ENCODE measurements at places on chromosomes 5 and 9.

GRCh38 chr9:109252291-109252690 is 68.6 kb downstream of the EPB41L4B start:
- no peak for DNase-seq

DNA sequence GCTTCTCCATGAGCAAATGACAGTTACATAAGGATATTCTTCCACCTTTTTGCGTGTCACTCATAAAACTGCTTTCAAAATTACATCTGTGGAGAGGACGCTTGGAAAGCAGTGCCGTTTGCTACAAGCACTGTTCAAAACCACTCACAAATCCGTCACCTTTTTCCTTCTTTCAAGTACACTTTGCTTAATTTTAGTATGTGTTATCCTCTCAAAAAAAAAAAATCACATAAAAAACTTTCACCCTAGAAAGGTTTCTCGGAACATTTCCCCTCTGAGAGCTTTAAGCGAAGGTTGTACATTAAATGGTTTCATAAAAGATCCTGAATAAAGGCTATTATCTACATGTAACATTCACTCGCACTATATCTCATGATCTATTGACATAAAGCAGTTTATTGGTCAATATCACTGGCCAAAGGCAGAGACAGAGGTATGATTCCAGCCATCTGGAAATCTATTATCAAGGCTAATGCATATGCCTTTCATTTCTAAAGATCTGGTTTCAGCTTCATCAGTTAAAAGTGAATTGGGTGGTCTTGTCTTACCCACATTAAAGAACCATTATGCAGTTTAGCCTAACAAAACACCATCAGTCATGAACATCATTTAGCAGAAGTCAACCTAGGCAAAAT is 163.6 kb downstream of the ENC1 start:
- DNase-seq, result no peak

GRCh38 chr9:79687131-79687447 is 115.3 kb downstream of the TLE4 start:
- peak; percentile 7 for DNase-seq

DNA sequence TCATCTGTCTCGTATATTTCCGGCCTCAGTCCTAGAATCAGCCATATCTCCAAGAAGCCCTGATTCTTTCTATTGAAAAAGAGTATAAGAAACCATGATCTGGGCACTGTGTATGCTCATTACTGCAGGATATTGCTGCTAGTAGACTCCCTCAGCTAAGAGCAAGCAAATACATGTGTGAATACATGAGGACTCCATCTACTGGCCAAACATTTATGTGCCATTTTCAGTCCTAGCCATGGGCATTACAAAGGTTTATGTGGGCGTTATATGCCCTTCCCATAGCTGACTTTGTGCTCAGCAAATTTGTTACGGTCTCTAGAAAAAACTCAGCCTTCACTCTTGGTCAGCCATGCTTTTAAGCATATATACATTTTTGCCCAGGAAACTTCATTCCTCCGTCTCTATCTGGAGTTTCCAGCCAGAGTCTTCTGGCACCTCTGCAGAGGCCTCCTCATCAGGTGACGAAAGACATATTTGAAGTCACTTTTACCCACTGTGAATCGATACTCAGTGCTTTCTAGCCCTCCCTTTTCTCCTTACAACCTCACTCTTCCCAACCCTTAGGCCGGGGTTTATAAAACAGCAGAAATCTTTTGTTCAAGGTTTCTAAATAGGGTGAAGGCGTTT is 1495.6 kb upstream of the CDH6 start:
- no peak for DNase-seq

DNA sequence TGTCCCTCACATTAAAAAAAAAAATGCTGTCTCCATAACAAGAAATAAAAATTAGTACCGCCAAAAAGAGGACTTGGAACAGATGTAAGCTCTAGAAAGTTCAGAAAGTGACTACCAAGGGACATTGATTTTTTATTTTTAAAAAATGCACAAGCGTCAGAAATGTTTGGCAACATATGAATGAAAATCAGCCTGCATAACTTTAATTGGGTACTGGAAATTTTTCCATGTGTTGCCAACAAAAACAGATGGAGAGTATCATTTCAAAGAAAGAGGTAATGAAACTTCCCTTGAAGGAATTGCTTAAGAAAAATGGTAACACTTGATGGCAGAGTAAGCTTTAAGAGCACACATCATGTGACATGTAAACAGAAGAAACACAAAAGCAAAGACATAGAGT is 47.2 kb downstream of the OR2K2 start:
- no peak for DNase-seq

GRCh38 chr5:157956271-157956885 is 97.4 kb upstream of the CLINT1 start:
- DNase-seq, result no peak

- no peak for DNase-seq
Measured at GRCh38 chr5:105504-106070, 13.6 kb downstream of the PLEKHG4B start.

DNA sequence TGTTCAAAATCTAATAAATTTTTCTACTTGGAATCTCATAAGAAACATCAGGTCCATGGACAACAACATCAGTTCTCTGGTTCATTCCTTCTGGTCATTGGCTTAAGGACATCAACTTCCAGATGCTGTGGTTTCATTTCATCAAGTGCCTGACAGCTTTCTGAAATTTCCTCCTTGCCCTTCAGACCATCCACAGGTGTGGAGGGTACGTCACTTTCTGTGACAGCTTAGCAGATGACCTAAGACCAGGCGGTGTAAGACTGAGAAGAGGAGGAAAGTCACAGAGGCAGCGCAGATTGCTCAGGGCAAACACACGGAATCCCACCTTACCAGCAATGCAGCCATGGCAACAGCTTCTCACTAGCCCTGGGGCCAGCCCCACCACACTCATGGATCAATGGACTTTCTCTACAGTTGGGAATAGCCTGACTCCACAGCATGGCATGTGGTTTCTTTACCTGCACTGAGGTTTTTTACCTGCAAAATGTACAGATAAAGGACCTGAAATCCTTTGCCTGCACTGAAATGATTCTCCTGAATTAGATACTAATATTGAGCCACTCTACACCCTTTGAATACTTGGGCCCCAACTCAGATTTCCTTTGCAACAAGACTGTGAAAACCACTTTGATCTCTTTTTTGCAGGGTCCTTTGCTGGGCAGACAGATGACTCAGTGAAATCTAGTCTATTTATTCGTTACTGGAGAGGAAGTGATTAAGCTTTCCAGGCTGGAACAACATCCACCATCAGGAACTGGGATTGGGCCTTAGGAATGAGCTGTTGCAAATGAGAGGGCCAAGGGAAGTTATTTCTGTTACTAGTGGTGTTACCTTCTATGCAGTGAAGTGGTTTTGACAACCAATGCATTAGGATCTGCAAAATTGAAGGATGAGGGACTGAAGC is 26.9 kb downstream of the TICAM2 start:
- no peak for DNase-seq

DNA sequence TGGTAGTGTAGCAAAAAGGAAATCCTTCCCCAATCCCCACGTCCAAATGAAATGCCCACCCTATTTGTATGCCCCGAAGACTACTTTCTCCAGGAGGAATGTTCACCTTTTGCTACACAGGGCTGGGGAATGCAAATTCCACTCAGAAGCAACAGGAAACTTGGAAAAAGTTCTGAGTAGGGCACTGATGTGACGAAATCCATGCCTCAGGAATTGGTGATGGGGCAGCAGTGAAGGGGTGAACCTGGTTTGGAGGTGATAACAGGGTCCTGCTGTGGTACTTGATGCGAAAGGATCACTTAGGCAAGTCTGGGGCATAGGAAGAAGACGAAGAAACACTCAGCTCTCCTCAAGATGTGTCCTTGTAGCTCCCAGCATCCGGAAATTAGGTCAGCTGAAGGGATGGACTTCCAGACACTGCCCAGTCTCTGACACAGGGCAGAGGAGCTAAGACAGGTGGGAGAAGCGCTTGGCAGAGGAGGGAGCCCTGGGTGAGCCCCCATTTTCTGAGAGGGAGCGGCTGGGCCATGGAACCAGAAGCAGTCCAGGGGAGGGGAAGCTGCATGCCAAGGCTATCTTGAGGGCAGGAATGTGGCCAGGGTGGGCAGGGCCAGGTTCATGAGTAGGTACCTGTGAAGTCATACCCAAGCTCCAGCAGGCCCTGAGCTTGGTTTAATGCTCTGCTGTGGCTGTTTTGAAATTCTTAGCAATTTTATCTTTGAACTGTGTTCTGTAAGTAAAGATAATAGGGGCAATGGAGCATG is 22.2 kb upstream of the MVB12B start:
- no peak for DNase-seq

GRCh38 chr9:134688231-134688630 is 46.6 kb downstream of the COL5A1 start:
- DNase-seq, result no peak

DNA sequence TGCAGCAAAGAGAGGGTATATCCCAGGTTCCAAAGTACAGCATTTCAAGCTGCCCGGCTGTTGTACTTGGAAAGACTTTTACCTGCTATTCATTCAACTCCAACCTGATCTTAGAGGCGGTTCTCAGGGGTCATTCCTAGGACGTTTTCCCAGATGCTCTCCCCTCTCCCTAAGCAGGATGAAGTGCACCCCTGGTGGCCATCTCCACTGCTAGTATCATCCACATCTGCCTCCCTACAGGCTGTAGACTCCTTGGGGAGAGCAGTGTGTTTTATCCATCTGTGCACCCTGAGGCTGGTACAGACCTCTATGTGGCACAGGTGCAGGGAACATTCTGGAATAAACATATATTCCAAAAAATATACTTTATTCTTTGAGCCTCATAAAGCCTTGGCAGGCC is 56.8 kb downstream of the PTPN3 start:
- no peak for DNase-seq

- DNase-seq, result no peak
Measured at GRCh38 chr9:110995420-110996340, 42.6 kb downstream of the LPAR1 start.

GRCh38 chr5:2894736-2895135 is 143.3 kb upstream of the IRX2 start:
- DNase-seq, result no peak

DNA sequence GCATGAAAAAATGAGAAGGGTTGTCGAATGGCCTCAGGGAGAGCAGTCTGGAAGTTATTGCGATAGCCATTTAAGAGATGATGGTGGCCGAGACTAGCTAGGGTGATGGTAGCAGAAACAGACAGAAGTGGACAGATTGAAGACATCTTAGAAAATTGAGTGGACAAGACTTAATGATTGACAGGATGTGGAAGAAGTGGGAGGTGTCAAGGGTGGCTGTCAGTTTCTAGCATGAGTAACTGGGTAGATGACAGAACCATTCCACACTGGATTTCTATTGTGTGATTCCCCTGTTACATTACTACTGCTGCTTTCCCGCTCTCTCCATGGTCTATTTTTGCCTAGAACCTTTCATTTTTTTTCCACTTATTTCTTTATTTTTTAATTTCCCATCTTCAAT is 12.6 kb downstream of the CHMP5 start:
- no peak for DNase-seq

DNA sequence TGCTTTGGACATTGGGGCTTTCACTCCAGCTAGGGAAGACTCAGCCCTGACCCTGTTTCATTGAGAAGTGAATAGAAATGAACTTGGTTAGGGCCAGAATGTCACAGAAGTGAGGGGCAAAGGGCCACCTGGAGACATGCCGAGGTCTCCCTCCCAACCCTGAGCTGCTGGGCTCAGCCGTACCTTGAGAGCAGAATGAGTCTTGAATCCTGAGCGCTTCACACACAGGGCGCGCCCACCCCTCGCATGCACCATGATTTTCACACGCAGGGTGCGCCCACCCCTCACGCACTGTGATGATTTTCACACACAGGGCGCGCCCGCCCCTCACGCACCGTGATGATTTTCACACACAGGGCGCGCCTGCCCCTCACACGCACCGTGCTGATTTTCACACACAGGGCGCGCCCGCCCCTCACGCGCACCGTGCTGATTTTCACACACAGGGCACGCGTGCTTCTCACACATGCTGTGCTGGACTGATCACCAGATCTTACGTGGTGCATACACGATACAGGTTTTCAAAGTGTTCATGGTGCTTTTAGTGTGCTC is 99.0 kb downstream of the EHMT1 start:
- no peak for DNase-seq

GRCh38 chr9:132669319-132669697 is 475 bp downstream of the DDX31 start:
- DNase-seq, result peak; percentile 12

- no peak for DNase-seq
Measured at GRCh38 chr9:19623941-19624340, 164.9 kb downstream of the SLC24A2 start.

- DNase-seq, result no peak
Measured at GRCh38 chr5:34674187-34674586, 18.1 kb downstream of the RAI14 start.

- DNase-seq, result peak; percentile 4
Measured at GRCh38 chr9:127612939-127613582, 984 bp downstream of the STXBP1 start.

DNA sequence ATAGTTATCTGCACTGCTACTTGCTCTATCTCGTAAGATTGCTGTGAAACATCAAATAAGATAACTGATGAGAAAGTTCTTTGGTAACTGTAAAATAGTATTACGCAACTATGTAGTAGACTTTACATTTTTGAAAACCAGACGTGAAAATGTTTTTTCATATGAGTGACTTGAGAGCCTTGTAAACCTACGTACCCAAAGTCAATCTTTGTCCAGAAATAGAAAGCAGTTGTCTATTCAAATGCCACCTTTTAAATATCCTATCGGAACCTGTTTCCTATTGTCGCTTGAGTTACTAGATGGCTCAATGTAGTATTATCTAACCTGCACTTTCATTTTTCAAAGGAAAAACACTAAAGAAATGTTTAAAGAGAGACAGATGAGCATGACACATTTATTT is 1.6 kb downstream of the FNIP1 start:
- DNase-seq, result no peak

GRCh38 chr5:96431376-96432187 is 1.5 kb downstream of the PCSK1 start:
- no peak for DNase-seq

- no peak for DNase-seq
Measured at GRCh38 chr5:173323799-173324114, 4.5 kb downstream of the STC2 start.

DNA sequence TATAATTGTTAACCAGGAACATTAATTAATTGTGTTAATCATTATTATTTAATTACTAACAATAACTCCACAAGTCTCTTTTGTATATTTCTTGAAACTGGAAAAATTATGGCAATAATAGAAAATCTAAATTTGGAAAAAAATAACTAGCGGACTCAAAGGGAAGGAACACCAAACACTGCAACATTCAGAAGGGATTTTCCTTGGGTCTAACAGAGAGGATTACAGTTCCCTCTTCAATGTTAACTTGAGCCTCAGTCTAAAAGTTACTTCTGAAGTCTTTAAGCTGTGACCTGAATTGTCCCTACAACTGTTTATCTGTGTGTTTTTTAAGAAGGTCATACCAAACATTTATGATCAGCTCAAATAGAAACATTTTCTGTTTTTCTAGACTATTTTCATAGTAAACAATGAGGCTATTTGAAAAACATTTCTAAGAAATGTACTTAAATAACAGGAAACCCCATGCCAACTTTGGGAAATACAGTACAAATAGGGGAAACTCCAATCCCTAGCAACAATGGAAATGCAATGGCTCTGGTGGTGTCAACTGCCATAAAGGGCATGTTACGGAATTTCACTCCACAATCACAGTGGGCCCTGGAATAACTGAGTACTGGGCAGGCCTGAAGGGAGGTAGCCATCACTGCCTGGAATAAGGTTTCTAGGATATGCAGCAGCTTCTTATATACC is 61.2 kb downstream of the MCTP1 start:
- DNase-seq, result no peak

- DNase-seq, result no peak
Measured at GRCh38 chr5:106818552-106818951, 852.2 kb downstream of the EFNA5 start.

All from activated gamma-delta T cell treated with anti-CD3 and anti-CD28 coated beads, Interleukin-2, amount 50 U/mL, for 16 hours (primary cell).